ENCODE measurements at places on chromosomes 6 and 20.

DNA sequence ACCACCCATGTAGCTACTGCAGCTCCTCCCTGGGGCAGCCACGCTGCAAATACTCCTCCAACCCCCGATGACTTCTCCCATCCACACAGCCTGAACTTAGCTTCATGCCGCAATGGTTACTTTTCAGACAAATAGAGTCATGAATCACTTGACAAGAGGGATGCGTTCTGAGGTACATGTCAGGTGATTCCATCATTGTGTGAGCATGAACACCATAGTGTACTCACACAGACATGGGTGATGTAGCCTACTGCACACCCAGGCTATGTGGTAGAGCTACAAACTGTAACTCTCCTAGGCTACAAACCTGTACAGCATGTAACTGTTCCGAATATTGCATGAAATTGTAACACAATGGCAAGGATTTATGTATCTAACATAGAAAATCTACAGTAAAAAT is 298.5 kb upstream of the SLC35B3 start:
- DNase-seq, result no peak

DNA sequence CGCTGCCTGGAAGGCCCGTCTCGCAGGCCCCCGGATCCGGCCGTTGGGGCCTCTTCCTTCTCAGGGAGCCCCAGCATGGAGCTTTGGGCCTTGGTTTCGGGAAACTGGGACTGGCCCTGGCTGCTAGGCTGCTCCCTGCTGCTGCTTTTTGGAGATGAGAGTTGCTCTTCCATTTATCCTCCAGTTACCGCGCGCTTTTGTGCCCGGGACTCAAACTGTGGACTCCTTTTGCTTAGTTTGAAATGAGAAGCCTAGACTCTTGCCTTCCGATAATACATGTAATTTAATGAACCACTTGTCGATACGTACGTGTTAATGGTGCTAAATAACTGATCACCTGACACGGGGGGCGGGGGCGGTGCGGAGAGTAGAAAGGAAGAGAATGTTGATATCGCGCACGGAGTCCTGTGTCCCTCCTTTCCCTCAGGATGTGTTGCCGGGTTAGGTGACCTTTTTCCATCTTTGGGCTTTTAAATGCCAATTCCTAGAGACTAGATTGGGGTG is 968 bp downstream of the PHF3 start:
- DNase-seq, result peak; percentile 49

DNA sequence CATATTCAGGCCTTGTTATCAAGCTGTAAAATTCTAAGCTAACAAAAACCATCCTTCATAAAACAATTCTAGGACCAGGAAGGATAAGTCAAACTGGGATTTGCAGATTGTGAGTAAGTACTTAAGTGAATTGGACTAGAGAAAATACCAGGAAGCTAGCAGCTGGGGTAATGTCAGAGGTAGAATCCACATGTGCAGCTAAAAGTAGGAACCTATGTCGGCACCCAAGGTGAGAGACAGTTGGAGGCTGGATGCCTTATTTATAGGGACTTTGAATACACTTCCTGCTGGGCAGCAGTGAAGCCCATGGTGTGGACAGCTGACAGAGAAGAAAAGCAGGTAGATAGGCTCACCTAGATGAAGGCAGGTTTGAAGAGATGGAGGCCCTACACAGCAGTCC is 127.3 kb downstream of the FLRT3 start:
- no peak for DNase-seq

GRCh38 chr6:168035098-168035660 is 37.7 kb downstream of the KIF25 start:
- peak; percentile 53 for DNase-seq

DNA sequence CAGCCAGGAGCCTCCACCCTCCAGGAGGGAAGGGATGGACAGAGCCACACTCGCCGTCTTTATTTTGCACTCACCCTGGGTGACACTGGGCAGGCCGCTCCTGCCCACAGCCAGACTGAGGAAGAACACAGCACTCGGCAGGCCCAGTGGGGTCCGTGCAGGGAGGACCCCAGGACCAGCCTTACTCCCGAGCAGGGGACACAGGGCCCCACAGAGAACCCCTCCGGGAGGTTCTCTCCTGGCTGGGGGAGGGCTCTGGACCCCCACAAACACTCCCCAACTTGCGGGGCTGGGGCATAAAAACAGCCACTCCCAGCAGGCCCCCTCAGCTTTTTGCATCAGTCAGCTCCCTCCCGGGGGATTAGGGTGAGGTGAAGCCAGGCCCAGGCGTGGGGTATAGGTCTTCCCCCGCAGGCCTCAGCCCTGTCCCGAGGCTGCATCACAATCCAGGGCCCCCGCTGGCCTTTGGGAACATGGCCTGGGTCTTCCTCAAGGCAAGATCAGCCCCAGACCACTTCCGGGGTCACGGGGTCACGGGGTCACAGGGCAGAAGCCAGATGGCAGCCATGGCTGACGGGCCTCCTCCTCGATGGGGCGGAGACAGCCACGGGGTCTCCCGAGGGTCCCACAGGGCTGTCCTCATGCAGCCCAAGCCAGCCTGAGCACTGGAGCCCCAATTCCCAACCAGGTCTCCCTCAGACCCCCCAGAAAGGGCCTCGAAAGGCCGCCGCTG is 3.2 kb downstream of the TNFRSF6B start:
- no peak for DNase-seq

GRCh38 chr20:48460681-48461080 is 367.1 kb downstream of the PREX1 start:
- no peak for DNase-seq

GRCh38 chr6:40788661-40789655 is 201.8 kb upstream of the LRFN2 start:
- no peak for DNase-seq

GRCh38 chr6:144149894-144150709 is at the start of gene STX11:
STX11 (plus strand) TSS chr6:144150517; CDS start chr6:144186628, 36,111 bp downstream.
- DNase-seq, result peak; percentile 6

DNA sequence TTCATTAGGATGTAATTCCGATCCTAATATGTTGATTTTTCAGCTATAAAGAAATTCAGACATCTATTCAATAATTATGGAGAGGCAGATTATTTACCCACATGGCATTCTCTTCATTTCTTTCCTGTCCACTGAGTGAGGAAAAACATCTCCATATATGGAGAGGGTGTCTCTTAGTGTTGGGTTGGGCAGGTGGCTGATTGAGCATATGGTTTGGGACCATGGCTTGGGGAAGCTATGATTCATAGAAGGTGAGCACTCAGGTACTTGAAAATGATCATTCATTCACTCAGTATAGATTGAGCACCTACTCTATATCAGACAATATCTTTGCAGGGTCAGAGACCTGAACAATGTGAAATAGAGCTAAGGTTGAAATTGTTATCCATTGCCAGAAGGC is 41.3 kb upstream of the IL20RA start:
- DNase-seq, result no peak

DNA sequence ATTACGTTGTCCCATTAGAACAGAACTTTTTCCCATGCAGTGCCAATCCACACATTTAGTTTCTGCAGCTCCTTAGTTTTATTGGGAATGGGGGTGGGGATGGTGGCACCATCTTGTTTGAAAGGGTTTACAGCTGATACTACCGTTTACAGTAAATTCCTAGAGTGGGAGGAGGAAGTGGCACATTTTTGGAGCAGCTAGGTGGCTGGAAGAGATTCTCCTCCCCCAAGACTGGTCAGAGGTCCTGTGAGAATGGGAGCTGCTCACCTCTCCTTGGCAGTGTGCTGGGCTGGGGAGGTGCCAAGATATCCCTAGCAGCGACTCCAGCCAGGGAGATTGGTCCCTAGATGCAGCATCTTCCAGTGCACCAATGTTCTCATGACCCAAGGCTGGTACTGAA is 12.4 kb upstream of the CCN6 start:
- no peak for DNase-seq

- no peak for DNase-seq
Observed at GRCh38 chr20:59864726-59865125, 68.7 kb downstream of the SYCP2 start.

GRCh38 chr6:95658886-95659285 is 81.6 kb downstream of the MANEA start:
- peak; percentile 95 for DNase-seq

DNA sequence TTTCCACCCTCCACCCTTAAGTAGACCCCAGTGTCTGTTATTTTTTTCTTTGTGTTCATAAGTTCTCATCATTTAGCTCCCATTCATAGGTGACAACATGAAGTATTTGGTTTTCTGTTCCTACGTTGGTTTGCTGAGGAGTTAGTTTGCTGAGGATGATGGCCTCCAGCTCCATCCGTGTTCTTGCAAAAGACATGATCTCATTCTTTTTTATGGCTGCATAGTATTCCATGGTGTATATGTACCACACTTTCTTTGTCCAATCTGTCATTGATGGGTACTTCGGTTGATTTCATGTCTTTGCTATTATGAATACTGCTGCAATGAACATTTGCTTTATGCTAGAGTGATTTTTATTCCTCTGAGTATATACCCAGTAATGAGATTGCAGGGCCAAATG is 301.2 kb downstream of the ADGRG6 start:
- DNase-seq, result no peak

- no peak for DNase-seq
Observed at GRCh38 chr6:150881911-150882481, 16.5 kb downstream of the MTHFD1L start.

DNA sequence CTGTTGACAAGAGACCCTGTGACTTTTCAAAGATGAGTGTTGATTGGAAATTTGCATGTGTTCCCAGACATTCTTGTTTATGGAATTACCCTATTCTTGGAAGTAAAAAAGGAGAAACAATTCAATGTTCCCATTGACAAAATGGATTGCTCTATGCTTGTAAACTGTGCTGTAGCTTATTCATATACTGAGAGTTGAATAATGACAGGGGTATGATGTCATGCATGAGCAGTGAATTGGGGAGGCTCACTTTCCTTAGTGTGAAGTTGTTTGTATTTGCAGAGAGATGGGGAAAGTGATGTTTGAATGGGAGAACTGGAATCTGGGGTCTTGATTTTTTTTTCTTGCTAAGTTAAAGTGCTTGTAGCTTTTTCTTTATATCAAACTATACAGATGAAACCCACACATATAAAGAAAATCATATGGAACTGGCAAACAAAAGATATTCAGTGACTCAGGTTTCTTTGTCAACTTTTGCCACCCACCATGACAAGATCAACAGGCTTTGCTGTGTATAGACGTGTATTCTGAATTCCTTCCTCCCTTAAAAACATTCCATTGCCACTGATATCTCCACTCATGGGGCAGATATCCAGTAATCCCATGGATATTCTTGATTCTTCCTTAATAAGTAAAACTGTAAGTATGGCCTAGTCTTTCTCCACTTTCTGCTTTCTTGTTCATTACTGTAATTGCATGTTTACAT is 97.8 kb upstream of the JAG1 start:
- no peak for DNase-seq

GRCh38 chr20:44866703-44867335 is 18.7 kb upstream of the YWHAB start:
- no peak for DNase-seq

DNA sequence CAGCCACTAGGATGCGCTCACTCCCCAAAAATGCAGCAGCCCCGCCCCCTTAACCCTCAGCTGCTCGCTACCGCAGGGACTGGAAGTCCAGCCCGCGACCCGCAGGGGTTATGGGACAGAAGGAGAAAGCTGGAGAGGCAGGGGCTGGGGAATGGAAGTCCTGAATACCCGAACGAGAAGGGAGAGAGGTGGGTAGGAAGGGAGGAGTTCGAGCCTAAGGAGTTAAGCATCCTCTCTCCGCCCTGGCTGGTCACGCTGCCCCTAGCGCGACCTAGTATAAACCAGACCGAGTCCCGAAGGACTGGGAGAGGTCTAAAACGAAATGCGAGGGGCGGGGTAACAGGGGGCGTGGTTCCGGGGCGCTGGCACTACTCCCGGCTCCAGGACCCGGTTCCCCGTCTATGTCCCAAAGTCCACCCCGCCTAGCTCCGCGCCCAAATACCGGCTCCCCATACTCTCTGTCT is 448 bp upstream of the DDAH2 start:
- DNase-seq, result peak; percentile 77

GRCh38 chr6:169589699-169590257 is 112.1 kb downstream of the WDR27 start:
- no peak for DNase-seq

DNA sequence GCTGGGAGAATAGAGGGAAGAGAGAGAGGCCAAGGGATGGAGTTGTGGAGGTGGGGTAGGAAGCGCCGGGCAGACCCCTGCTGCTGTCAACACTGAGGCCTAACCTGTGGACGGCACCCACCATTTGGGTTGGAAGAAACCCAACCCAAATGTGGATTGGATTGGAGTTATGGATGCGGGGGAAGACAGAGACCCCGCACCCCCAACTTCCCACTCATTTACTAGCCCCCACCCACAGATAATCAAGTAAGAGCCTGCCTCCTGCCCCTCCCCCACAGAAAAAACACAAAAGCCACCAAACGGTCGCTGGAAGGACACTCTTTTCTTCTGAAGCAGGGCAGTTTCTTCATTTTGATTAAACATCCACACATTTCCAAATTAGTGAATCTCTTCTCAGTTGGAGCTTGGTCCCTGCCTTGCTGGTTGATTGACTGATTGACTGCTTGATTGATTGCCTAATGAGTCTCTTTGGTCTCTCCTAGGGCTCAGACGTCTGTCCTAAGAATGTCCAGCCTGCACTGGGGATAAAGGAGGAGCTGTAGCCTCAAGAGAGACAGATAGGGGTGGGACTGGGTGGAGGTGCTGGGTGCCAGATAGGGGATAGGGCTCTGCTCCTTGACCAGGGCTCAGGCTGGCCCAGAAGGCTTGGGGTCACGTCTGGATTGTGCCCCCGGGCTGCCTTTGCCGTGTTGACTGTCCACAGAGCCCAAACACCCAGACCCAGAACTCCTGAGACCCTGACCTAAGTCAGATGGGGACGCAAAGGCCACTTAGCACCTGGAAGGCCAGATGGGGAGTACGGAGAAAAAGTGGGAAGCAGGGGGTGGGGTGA is 74.9 kb upstream of the FOXP4 start:
- no peak for DNase-seq

GRCh38 chr20:25145131-25145530 is 50.4 kb upstream of the ENTPD6 start:
- DNase-seq, result no peak

DNA sequence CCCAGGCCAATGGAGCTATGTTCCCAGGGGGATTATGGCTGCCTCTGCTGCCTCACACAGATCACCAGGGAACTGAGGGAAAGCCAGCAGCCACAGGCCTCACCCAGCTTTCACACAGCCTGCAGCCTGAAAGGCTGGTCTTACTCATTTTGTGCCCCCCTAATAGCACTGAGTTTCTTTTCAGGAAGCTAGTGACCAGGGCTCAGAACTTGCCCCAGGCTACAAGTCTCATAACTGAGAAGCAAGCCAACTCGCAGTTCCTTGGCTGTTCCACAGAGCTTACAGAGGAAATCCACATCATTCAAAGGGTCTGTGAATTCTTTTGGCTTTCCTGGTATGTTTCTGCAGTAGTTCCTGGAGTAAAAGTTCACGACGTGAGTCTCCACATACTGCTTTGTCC is 524.8 kb upstream of the GJE1 start:
- no peak for DNase-seq

- DNase-seq, result no peak
Observed at GRCh38 chr20:25216199-25216945, 20.9 kb downstream of the ENTPD6 start.

Measured in NCI-H2171 (cell line).